ENCODE measurements at places on chromosomes 1 and 21.

GRCh38 chr1:147218606-147219005, 6.5 kb downstream of the FMO5 start:
- DNase-seq: no peak

DNA sequence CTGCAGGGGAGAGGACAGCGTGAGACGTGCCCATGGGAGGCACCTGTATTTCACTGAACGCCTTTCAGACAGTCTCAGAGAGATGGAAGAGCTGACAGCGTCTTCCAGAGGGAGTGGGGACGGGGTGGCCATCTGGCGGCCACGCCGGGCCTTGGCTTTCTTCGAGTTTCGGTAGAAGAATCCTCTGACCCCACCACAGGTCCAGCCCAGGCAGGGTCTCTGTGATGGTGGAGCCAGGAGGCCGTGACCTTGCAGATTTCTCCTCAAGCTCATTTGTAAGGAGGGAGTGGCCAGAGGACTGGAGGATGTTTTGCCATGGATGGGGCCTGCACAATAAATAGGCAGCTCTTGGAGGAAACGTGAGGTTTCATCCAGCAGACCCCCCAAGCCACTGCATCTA, 47.6 kb upstream of the ADARB1 start:
- DNase-seq: no peak

- DNase-seq: no peak
Observed at GRCh38 chr21:41758550-41758949, 8.3 kb downstream of the RIPK4 start.

DNA sequence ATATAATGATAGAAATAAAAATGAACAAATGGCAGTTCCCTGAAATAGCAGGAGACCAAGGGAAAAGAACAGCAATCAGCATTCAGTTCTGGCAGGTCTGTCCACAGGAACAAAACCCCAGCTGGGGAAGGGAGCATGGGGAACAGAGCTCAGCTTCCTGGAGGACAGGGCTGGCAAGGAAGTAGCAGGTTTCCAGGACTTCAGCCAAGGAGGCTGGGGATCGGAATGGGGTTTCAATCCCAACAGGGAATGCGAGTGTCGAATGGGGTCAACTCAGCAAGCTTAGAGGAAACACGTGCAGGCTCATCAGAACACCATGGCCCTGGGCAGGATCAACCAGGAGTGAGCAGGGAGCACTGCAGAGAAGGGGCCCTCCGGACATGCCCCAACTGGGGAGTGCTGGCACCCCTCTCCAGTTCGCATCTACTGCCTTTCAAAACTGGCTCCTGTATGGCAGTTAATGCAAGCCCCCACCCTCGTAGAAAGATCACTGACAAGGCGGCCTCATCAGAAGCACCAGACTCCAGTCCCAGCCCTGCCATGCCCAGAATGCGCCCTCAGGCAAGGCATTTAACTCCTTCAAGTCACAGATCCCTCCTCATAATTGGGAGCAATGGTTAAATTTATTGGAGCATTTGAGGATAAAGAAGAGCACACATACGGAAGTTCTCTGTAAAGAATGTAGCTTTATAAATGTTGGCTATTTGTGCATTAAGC, 72.4 kb downstream of the SEC16B start:
- no peak for DNase-seq

DNA sequence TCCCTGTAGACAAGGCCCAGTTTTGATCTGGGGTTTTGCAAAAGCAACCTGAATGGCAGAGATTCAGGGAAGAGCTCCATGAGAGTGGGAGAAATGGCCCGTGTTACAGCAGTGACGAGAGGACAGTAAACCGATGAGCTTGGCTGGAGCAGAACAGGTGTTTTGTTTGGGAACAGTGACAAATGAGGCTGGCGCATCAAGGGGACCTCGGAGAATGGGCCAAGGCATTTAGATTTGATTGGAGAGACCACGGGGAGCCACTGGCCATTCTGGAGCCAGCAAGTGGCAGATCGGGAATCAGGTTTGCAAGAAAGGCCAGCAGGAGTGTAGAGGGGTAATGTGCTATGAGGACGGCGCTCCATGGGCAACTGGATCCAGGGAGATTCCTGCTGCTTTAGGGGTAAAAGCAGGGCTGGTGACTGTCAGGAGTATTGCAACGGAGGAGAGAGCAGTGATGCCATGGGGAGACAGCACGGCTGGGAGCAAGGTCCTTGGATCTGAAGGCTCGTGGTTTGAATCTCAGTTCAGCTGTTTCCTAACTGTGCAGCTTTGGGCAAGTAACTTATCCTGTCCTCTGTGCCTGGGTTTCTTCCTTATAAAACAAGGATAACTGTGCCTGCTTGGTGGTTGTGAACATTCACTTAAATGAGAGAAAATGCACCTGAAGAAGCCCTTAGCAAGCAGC, 9.9 kb upstream of the KLHDC7A start:
- DNase-seq: no peak

DNA sequence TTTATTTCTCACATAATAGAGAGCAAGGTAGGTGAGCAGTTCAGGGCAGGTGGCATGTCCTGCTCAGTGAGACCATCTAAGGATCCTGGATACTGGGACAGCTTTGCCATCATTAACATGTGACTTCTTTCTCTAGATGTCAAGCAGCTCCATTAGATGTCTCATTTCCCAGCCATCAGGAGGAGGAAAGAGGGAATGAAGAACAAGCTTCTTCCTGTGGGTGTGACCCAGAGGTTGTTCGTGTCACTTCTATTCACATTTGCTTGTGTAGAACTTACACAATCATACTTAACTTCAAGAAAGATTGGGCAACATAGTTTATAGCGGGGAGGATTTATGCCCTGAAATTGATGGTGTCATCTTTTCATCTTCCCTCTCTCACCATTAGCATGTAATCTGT, 169.2 kb upstream of the B3GALT2 start:
- no peak for DNase-seq

- DNase-seq: no peak
Observed at GRCh38 chr1:94092210-94092613, 28.7 kb downstream of the ABCA4 start.

GRCh38 chr21:37348664-37349063, 17.9 kb upstream of the DYRK1A start:
- DNase-seq: no peak

DNA sequence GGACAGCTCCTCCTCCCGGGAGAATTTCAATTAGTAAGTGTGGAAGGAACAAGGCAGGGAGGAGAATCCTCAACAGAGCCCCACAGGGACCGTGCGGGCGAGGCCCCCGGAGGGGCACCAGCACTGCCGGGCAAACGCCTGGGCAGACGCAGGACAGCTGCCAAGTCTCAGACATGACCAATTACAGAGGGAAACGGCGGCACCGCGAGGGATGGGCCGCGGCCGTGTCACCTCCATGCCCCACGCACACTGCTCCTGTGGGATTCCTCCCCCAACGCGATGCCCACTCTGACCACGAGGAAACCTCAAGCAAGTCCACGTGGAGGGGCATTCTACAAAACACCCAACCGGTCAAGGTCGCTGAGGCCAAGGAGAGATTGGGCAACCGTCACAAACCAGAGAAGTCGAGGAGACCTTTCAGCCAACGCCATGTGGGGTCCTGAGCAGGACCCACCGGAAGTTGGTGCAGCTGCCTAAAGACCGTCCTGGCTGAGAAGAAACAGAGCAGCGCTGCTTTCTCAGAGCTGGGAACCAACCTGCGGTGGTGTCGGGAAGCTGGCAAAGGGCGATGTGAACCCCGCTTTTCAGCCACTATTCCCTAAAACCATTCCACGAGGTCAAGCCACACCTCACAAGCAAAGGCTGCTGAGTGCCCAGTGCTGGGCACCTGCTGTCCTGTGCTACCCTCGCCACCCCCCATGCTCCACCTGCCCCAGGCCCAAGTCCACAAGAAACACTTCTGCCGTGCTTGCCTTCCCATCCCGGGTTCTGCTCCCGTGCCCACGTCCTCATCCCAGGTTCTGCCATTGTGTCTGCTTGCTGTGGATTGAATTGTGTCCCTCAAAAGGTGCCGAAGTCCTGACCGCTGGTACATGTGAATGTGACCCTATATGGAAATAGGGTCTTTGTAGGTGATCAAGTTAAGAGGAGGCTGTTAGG, 1.4 kb upstream of the KRTAP10-4 start:
- DNase-seq: no peak

- DNase-seq: no peak
Observed at GRCh38 chr1:26745191-26745590, 42.6 kb upstream of the PIGV start.

DNA sequence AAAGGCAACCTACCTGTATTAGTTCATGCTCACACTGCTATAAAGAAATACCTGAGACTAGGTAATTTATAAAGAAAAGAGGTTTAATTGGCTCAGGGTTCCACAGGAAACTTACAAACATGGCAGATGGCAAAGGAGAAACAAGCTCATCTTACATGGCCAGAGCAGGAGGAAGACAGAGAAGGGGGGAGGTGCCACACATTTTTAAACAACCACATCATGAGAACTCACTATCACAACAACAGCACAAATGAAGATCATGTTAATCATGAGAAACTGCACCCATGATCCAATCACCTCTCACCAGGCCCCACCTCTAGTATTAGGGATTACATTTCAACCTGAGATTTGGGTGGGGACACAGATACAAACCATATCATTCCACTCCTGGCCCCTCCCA, 90.6 kb upstream of the KCTD3 start:
- DNase-seq: no peak

- no peak for DNase-seq
Observed at GRCh38 chr1:172001288-172001687, 160.0 kb downstream of the DNM3 start.

DNA sequence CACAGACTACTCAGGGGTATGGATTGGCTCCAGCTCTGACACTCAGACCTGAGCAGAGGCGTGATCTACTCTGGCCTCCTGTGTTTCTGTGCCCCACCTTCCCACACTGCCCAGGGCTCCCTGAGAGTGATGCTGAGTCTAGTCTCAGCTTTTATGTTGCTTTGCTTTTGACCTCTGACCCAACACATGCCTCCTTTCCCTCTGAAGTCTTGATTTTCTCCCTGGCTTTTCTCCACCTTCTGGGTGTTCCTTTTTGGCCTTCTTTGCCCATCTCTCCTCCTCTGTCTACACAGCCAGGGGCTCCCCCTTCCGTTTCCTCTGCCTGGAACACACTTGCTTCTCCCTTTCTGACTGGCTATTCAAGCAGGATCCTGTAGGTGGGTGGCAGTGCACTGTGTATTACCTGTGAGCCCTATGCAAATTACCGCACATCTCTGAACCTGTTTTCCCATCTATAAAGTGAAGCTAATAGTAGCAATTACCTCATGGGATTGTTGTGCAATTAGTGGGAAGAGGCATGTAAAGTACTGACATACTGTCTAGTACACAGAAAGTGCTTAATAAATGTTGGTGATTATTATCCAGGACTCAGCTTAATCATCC, 13.7 kb upstream of the MEX3A start:
- DNase-seq: no peak

GRCh38 chr1:212825798-212826452, 21.5 kb downstream of the SPATA45 start:
- DNase-seq: no peak

GRCh38 chr1:81439046-81439823, 361.5 kb upstream of the ADGRL2 start:
- no peak for DNase-seq

DNA sequence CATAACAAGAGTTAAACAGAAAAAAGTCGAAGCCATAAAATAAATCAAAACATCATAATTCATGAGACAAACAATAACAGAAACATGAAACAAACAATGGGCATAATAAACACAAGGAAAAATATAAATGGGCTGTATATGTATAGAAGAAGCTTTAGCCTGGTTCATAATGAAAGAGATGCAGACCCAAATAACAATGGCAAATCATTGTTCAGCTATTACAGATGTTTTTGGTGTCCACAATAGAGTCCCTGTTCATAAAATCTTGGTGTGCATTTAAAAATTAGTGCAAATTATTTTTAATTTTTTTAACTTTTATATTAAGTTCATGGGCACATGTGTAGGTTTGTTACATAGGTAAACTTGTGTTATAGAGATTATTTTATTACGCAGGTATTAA, 1185.9 kb upstream of the B3GALT2 start:
- no peak for DNase-seq

DNA sequence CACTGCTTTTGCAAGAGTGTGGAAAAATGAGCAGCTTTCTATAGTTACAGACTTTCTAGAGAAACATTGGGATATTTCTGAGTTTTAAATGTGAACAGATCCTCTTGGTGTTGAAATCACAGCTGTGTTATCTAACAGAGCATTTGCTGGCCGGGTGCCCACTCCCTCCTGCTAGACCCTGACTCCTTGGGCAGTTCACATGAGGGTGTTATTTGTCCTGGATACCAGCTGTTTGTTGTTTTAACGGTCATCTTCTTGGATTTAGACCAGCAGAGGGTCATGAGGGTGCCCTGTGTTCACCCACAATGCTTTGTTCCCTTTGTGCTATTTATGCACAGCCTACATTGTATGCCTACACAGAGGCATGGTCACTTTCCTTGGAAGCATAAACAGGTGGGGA, 67.1 kb downstream of the CENPF start:
- no peak for DNase-seq

GRCh38 chr1:192756847-192757246, 52.0 kb upstream of the RGS2 start:
- DNase-seq: no peak

DNA sequence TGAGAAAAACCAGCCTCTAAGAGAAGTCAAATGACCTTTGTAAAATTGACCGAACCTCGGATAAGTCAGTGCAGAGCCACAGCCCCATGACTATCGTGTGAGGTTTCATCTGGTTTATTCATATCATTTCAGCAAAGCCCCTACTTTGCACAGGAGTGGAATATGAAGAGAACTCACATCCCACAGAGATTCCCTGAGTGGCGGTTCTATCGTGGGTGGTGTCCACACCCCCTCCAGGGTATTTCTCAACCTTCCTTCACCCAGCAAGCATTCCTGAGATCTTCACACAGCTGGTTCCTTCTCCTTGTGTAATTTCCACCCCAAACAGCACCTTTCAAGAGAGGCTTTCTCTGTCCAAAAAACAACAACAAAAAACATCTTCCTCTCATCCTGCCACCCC, 47.5 kb downstream of the EVA1C start:
- DNase-seq: no peak

- DNase-seq: no peak
Observed at GRCh38 chr1:224407571-224408293, 26.9 kb downstream of the WDR26 start.

DNA sequence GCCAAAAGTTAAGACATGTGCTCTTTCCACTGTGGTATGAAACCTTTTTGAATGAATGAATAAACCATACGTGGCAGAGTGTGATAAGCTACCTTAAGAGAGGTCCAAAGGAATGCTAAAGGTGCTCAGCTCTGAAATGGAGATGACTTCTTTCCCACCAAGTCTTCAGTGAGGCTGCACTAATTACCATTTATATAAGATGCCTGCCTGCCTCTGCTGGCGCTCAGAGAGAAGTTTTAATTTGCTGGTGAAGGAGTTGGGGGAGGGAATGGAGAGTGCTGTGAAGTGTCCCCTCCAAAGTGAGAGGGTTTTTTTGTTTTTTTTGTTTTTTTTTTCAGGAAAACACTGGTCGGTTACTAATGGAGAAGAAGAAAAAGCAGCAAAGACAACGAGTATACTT, 559.0 kb downstream of the OMA1 start:
- no peak for DNase-seq

Measured in stimulated activated naive CD4-positive, alpha-beta T cell treated with Interleukin-2 at 50 U/mL for 16 hours (primary cell).